ENCODE measurements at places on chromosomes 16 and 17.

GRCh38 chr16:1884155-1884760, 12.3 kb upstream of the MEIOB start:
- DNase-seq: no peak

DNA sequence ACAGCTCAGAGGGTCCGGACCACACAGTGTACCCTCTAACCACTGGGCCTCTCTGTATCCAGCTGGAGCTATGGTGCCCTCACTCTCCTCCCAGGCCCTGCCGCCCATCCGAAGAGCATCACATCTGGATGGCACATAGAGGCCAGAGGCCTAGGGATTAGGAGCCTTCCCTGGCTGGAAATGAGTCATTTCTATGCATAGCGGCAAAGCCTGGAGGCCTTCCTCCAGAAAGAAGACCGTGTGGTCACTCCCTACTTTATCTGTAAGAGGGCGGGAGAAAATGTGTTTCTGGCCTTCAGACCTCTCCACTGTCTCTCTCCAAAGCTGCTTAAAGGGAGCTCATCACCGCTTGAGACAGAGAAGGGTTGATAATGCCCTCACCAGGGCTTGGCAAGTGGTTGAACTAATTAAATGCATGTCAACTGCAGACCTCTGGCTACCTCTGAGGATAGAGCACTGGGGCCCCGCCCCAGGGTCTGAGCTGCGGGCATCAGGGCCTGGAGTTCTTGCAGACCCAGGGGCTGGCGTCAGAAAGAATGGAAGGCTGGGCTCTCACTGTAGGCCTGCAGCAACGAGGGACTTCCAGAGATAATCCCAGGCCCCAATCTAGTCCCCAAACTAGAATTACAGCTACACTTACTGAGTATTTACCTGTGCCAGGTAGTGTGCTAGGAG, 122.2 kb downstream of the IRX5 start:
- DNase-seq: no peak

- no peak for DNase-seq
Measured at GRCh38 chr17:79986411-79987186, 49.1 kb downstream of the TBC1D16 start.

DNA sequence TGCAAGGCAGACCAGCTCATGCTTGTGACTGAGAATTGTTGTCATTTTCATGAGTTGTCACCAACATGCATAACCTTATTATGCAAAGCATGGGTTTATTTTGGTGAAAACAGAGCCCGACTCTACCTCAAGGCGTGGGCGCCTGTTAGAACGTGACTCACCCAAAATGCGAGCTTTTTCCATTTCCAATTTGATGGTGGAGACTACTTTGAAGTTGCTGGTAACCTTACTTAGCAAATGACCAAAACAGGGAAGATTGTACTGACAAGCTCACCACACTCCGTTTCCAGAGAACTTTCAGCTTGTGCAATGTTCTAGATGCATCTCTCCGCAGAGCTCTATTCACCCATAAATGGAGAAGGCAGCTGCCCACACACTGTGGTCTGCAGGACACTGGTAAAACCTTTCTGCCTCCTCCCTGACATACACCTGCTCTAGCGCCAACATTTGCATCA, 284.5 kb downstream of the MAF start:
- peak; percentile 14 for DNase-seq

GRCh38 chr16:35637683-35638082, 2178.3 kb downstream of the TP53TG3F start:
- no peak for DNase-seq

DNA sequence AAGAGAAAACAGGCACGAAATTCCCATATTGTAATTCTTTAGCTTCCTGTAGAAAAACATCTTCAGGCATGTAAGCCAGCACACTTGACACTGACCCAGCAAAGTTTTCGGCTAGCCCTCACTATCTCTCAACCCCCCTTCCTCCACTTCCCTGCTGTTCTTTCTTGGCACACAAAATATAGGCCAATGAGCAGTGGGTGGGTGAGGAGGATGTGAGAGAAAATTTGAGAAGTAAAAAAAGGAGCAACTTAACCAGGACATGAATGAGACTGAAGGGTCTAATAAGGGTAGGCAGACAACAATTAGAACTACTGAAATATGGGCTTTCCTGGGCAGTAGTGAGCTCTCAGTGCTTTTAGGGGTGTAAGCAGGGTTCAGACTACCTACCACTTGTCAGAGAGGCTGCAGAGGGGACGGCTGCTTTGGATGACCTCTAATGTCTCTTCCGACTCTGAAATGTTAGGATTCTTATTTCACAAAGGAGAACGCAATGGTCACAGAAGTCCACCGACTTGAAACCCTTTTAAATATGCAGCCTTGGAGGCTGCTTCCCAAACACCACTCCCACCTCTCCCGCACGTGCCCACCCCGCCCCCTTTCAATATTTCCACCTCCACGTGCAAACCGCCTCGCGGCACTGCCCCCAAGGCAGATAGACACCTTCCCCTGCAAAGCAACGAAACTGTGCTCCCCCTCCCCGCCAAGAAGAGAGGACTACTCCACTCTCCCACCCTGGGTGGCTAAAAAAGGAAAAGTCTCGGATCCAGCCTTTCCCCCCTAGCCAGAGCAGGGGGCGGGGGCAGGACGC, 889 bp downstream of the MBTD1 start:
- DNase-seq: no peak

DNA sequence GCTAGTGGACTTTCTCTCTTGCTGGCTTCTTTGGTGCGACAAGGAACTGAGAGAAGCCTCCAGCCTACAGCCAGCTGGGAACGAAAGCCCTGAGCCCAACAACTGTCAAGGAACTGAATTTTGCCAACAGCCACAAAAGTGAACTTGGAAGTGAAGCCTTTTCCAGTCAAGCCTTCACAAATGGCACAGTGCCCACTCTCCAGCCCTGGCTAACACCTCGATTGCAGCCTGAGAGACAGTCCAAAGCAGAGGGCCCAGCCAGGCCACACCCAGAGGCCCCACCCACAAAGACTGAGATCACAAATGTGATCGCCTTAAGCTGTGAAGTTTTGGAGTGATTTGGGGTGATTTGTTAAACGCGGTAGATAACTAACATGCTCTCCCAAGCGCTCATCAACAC, 244.6 kb upstream of the SDK2 start:
- no peak for DNase-seq

GRCh38 chr16:83214671-83215070, 587.9 kb downstream of the CDH13 start:
- no peak for DNase-seq

- no peak for DNase-seq
Measured at GRCh38 chr17:1111599-1112443, 68.0 kb downstream of the ABR start.

- DNase-seq: no peak
Measured at GRCh38 chr17:2170023-2170422, 115.1 kb downstream of the HIC1 start.

DNA sequence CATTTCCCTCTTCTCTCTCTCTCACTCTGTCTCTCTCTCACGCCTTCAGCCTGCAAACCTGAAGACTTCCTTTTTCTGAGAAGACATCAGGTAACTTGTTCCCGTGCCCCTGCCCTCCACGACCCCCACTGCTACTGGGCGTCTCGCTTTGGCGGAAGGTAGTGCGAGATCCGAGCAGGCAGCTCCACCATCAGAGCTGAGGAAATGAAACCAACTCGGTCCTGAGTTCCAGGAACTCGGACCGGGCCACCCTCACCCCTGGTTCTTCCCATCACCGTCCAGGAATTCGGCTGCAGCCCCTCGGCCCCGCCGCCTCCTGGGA, 585 bp downstream of the MLKL start:
- DNase-seq: peak; percentile 3

DNA sequence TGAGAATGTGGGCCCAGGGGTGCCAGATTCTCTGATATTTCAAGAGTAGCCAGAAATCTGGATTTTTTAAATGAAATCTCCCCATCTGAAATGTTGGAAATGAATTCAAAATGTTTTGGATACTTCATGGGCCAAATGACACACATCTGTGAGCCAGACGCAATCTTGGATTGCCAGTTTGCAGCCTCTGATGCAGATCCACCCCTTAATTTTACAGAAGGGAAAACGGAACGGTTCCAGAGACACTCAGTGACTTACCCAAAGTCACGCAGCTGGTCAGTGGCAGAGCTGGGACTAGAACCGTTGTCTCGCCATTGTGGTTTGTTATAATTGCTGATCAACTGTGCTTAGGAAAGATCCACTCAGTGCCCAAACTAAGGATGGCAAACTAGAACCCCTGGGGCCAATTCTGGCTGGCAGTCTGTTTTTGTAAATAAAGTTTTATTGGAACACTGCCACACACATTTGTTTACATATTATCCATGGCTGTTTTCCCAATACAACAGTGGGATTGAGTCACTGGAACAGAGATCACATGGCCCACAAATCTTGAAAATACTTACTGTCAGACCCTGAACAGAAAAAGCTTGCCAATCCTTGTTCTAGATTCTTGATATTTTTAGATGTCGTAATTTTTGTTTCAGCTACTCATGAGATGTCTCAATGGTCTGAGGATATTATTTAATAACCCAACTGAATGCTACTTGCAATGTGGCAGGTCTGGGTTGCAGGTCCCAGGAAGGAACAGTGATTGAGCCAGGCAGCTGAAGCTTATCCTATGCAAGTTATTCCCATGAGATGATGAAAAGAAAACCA, 143.8 kb downstream of the AXIN2 start:
- no peak for DNase-seq

GRCh38 chr17:2025622-2026309, 632 bp upstream of the RTN4RL1 start:
- no peak for DNase-seq

DNA sequence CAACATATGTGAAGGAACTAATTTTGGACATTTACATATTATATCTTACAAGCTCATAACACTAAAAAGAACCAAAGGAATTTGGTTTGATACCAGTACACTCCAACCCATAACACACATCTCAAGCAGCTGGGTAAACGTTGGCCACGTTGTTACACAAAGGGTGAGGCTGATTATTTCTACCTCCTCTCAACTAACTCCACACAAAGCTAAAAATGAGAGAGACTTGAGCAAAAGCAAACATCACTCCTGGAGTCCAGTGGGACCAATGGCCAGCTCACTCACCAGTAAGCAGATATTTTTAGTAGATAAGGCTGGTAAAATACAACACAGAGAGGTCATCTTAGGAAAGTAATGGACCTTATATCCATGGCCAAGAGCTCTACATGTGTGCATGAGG, 207.6 kb downstream of the MRTFB start:
- no peak for DNase-seq

- no peak for DNase-seq
Measured at GRCh38 chr16:89178453-89179147, 7.1 kb downstream of the CDH15 start.

DNA sequence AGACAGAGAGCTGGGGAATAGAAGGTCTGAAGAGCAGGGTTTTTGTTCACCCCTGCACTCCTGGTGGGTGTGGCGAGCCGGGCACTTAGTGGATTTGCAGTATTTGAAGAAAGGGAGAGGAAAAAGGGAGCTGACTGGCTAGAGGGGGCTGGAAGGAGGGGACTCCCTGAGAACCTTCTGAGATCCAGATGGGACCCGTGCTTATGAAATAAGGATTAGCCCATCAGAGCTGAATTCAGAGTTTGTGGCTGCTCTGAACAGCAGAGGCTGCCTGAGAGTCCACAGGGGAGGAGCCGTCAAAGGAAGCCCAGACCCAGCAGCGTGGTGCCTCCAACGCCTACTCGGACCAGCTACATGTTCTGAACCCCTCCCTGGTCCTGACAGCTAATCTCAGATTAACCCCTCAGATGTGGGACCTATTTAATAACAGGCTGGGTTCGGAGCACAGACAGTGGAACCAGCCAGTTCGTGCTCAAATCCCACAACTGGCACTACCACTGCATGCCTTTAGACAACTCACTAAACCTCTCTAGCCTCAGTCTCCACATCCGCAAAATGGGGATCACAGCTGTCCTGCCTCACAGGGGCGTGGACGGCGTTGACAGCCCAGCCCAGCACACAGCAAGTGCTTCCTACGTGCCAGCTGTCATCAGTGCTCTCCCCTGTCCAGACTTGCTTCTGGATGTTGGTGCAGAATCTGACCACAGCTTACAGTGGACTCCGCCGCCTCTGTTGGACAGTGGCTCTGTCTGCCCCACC, 70.6 kb downstream of the DYNLRB2 start:
- no peak for DNase-seq

DNA sequence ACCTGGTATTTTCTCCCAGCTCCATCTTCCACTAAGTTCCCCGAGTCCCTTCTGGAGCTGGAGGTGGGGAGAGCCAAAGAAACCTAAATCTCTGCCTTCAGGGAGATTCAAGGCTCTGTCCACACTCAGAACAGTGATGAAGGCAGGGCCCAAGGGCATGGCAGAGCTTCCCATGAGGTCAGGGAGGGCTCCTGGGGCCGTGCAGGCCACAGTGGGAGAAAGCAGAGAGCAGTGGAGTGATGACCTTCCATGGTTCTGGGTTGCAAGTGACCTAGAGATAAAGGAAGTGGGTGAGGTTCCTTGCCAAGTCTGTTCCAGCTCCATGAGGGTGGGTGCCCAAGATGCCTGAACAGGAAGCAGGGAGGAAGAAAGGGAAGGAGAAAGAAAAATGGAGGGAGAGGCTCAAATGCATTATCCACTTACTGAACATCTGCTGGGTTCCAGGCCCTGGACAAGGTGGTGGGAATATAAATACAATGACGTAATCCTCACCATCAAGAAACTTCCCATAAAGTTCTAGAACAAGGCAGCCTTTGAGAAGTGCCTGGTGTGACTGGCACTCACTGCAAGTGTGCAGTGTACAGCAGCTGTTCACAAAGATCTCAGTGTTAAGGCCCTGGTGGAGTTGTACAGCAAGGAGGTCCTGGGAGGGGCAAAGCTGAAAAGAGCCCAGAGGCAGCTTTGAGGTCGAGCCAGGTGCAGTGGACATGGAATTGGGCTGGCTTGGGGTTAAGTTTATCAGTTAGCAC, 13.3 kb downstream of the TBKBP1 start:
- no peak for DNase-seq

DNA sequence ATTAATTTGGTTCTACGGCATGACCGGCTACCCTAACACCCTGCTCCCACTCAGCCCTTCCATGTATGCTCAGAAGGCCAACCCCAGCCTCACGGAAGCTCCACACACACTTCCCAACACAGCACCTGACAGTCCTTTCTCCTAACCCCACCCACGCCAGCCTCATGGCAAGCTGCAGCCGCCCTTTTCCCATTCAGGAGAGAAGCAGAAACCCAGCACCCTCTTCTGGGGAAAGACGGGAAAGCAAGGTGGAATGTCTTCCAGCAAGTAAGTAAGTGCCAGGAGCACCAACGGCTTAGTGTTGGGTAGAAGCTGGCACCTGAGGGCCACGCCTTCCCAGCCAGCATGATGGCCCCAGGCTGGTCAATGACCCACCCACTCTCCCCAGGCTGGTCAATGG, 32.1 kb downstream of the ABR start:
- DNase-seq: no peak

All from activated CD8-positive, alpha-beta memory T cell treated with anti-CD3 and anti-CD28 coated beads for 48 hours (primary cell).